ENCODE measurements at places on chromosomes 16 and 17. TPM values are rescaled to one million over a fixed set of nuclear protein-coding genes. Genes with fewer than 3 reads are reported as not detected.

The ETV4 gene
- 7.2 TPM for total RNA-seq

DNA sequence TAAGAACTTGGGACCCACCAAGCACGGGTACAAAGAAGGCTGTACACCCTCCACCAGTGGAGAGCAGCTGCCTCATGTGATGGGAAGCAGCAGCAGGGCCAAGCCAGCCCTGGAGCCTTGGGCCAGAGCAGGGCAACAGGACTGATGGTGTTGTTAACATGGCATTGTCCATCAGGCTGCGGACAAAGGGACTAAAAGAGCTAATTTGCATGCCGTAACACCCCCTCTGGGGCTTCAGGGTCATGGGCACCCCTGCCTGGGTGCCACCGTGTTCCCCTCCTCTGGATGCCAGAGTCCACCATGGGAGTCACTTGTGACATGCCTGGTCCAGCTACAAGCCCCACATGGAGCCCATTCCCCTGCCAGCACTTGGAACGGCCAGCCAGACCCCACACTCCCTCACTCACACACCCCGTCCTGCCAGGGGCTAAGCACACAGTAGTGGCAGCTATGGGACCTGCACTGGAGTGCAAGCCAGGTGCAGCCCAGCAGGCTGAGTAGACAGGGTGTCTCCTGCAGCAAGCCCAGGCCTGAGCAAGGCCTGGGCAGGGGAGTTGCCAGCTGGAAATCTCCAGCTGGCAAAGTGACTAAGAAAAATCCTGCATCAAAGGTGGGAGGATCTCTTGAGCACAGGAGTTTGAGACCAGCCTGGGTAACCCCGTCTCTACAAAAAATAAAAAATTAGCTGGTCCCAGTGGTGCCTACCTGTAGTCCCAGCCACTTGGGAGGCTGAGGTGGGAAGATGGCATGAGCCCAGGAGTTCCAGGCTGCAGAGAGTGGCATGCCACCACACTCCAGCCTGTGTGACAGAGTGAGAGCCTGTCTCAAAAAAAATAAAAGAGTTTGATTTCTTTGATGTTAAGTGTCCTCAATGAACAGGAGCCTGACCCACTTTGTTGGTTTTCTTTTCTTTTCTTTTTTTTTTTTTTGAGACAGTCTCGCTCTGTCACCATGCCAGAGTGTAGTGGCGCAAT lies 33.7 kb downstream of the NOL11 start:
- no peaks in the 10 kb centered on the region for H3K27me3 ChIP-seq
- H3K4me1 ChIP-seq, result no peaks in the 10 kb centered on the region
- H3K4me3 ChIP-seq, result no peak overlapping the region
- DNase-seq, result no peak

The COL1A1 gene
- total RNA-seq, result 957 TPM

DNA sequence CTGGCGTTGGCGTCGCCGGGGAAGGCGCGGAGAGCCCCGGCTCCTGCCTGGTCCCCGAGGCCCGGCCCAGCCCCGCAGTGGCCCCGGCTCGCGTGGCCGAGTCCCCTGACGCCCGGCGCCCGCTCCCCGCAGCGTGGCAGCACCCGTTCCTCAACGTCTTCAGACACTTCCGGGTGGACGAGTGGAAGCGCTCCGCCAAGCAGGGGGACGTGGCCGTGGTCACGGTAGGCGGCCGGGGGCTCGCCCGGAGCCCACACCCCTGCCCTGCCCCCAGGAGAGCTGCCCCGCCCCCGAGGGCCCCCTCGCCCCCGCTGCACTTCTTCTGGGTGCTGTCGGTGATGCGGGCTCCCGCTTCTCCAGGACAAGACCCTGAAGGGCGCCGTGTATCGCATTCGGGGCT lies 466 bp downstream of the WDR90 start:
- H3K27me3 ChIP-seq, result peaks cover 4% of the 10 kb centered on the region
- no peak for DNase-seq
- H3K27ac ChIP-seq, result peak overlapping the region; percentile 75

- peaks cover 16% of the 10 kb centered on the region for H3K4me1 ChIP-seq
- peak; percentile 6 for DNase-seq
- no peak overlapping the region for H3K4me3 ChIP-seq
- H3K36me3 ChIP-seq, result no peaks in the 10 kb centered on the region
- H3K27ac ChIP-seq, result no peak overlapping the region
- peaks cover 7% of the 10 kb centered on the region for H3K27me3 ChIP-seq
Measured at GRCh38 chr16:57589374-57589773, 39.1 kb upstream of the ADGRG1 start.

The RTN4RL1 gene
- not detected for total RNA-seq

DNA sequence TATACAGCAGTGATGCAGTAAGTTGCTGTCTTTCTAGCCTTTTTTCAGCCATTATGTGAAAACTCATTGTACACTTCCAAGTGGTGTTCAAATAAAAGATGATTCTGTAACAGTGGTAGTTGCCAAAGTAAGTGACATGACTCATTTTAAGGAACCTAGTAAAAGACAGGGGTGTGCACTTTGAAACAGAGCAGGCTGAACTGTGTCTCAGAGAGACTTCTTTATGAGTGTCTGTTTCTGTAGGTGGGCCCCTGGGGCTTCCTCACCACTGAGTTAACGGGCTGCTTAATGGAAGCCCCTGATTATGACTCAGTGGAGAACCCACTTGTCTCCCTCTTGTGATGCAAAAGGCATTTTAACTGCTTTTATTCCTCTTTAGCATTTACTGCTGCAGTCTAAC lies 147.3 kb downstream of the PCTP start:
- peaks cover 34% of the 10 kb centered on the region for H3K4me1 ChIP-seq
- no peak overlapping the region for H3K4me3 ChIP-seq
- H3K36me3 ChIP-seq, result no peaks in the 10 kb centered on the region
- H3K27ac ChIP-seq, result no peak overlapping the region
- peak; percentile 51 for DNase-seq

The PRR35 gene
- not detected for total RNA-seq
